ENCODE measurements at places on chromosomes 2 and 18. TPM values are rescaled to one million over a fixed set of nuclear protein-coding genes. Genes with fewer than 3 reads are reported as not detected.
A peak's percentile ranks its signal among the peaks of the same experiment; 100 is the strongest.

DNA sequence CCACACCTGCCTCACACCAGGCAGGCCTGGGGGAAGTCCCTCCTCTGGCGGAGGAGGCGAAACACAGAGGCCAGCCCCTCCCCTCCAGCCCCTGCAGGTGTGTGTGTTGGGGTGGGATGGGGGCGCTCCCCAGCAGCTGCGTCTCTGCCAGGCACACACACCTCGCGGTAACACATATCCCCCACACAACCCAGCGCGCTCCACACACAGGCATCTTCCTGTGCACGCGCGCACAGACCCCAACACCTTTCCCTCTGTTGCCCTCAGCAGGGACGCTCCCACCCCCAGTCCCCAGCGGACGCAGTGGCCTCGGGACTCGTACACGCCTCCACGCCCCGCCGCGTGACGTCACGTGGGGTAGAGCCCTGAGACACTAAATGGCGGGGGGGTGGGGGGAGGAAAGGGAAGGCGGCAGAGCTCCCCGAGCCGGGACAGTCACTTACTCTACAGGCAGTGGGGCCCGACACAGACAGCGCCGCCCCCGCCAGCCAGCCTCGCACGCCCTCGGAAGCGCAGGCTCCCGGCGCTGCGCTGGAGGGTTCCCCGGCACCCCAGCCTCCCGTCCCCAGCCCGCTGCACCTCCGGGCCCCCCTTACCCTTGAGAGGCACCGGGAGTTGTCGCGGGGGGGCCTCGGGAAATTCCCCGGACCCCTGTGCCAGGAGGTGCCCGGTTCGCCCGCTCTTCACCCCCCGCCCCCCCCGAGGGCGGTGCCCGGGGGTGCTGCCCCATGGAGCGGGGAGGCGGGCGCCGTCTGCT lies at the start of gene WNT10A:
TSS of gene WNT10A (plus strand) at position 751 of the 757 bp plus-strand sequence. CDS start 144 bp downstream, outside the sequence.
- H3K36me3 ChIP-seq: no peaks in the 10 kb centered on the region
- H3K27ac ChIP-seq: no peak within 1 kb of the TSS
- DNase-seq: peak; percentile 47
- peaks cover 36% of the 10 kb centered on the region for H3K27me3 ChIP-seq
- peaks cover 4% of the 10 kb centered on the region for H3K4me1 ChIP-seq

The INHA gene
- polyA plus RNA-seq: 2.5 TPM

DNA sequence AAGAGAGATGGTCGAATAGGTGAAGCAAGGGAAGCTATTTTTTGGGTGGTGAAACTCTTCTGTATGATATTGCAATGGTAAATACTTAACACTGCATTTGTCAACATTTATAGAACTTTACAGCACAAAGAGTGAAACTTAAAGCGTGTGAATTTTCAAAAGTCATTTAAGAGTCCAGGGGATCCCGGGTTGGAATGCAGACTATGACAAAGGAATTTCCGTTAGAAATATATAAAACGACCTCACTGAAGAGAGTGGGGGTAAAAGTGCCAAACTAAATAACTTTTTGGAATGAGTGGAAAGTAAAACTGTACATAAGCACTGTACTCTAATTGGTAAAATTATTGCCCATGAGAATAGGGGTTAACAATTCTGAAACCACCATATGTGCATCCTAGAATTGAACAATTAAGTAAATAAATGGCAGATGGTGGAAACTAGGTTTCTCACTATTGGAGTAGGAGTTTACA lies 191.0 kb upstream of the FN1 start:
- no peak overlapping the region for H3K4me3 ChIP-seq
- no peak overlapping the region for H3K27ac ChIP-seq
- H3K4me1 ChIP-seq: no peaks in the 10 kb centered on the region
- H3K27me3 ChIP-seq: no peaks in the 10 kb centered on the region
- H3K36me3 ChIP-seq: no peaks in the 10 kb centered on the region

The PPP1R7 gene
- 94.9 TPM for polyA plus RNA-seq

DNA sequence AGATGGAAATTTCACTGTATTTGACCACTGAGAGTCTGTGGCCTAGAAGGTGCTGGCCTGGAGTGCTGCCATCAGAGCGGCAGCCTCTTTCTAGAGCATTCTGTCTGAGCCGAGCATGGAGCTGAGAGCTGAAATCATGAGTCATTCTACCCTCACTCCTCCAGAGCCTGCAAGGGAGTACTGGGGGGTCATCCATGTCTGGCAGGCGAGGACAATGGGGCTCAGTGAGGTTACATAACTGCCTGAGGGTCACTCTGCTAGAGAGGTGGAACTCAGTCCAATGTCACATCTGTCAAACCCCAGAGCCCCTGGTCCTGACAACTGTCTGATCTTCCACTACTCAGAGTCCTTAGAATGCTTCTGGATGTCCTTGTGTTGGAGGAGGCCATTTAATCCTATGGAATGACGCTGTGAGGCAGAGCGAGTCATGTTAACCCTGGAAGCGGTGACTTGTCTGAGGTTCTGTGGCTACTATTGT lies 65.3 kb downstream of the HAUS1 start:
- no peaks in the 10 kb centered on the region for H3K36me3 ChIP-seq
- H3K4me1 ChIP-seq: no peaks in the 10 kb centered on the region
- H3K27me3 ChIP-seq: no peaks in the 10 kb centered on the region
- no peak overlapping the region for H3K27ac ChIP-seq
- no peak for DNase-seq

The C2orf49 gene
- 6.8 TPM for polyA plus RNA-seq

The KCNS3 gene
- 4.4 TPM for polyA plus RNA-seq

- no peaks in the 10 kb centered on the region for H3K4me1 ChIP-seq
- no peaks in the 10 kb centered on the region for H3K27me3 ChIP-seq
- no peaks in the 10 kb centered on the region for H3K36me3 ChIP-seq
- H3K27ac ChIP-seq: no peak overlapping the region
- H3K4me3 ChIP-seq: no peak overlapping the region
Measured at GRCh38 chr18:56238576-56238975, 399.8 kb downstream of the TXNL1 start.

DNA sequence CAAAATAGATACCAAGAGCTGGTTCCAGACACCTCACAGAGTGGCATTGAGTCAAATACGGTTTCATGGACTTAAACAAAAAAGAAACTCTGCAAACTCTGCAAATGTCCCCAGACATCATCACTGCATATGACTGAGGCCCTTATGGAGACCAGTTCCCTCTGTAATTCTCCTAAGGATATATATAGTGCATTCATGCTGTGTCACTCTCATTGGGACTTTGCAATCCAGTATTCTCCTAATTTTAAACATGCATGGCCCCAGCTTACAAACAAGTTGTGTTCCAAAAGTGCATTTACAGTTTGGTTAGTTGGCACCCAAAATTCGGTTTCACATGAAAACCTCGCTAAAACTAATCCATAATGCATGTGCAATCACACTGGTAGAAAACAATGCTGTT lies 18.6 kb upstream of the INO80C start:
- DNase-seq: no peak
- H3K4me3 ChIP-seq: no peak overlapping the region
- no peak overlapping the region for H3K27ac ChIP-seq
- no peaks in the 10 kb centered on the region for H3K27me3 ChIP-seq

- no peak overlapping the region for H3K27ac ChIP-seq
- no peaks in the 10 kb centered on the region for H3K27me3 ChIP-seq
- no peaks in the 10 kb centered on the region for H3K4me1 ChIP-seq
Measured at GRCh38 chr2:166179201-166179600, 51.4 kb upstream of the SCN1A start.

The CPS1 gene
- 6.7 TPM for polyA plus RNA-seq

The DNAH7 gene
- polyA plus RNA-seq: 3.8 TPM

GRCh38 chr18:8938817-8939216 lies 163.7 kb upstream of the NDUFV2 start:
- H3K27me3 ChIP-seq: no peaks in the 10 kb centered on the region
- no peak overlapping the region for H3K4me3 ChIP-seq
- no peaks in the 10 kb centered on the region for H3K36me3 ChIP-seq
- H3K27ac ChIP-seq: no peak overlapping the region
- H3K4me1 ChIP-seq: peaks cover 9% of the 10 kb centered on the region

- H3K36me3 ChIP-seq: no peaks in the 10 kb centered on the region
- peak overlapping the region; percentile 78 for H3K4me3 ChIP-seq
- H3K4me1 ChIP-seq: no peaks in the 10 kb centered on the region
- H3K27me3 ChIP-seq: no peaks in the 10 kb centered on the region
- no peak for DNase-seq
Measured at GRCh38 chr2:213152065-213152794, 818 bp upstream of the IKZF2 start.

Data from kidney (tissue), 22 donors.